Forelimb muscle (tissue), 1 donor: ENCODE measurements at places on chromosomes 6 and 20. TPM values are rescaled to one million over a fixed set of nuclear protein-coding genes. Genes with fewer than 3 reads are reported as not detected.

KHDRBS2 gene
- polyA plus RNA-seq, result 0.18 TPM

UBD gene
- 0.28 TPM for polyA plus RNA-seq

- no peak for DNase-seq
Observed at GRCh38 chr6:158638324-158638854, 6.2 kb downstream of the DYNLT1 start.

GRCh38 chr20:56428881-56429280, 16.8 kb downstream of the CASS4 start:
- DNase-seq, result no peak

DNA sequence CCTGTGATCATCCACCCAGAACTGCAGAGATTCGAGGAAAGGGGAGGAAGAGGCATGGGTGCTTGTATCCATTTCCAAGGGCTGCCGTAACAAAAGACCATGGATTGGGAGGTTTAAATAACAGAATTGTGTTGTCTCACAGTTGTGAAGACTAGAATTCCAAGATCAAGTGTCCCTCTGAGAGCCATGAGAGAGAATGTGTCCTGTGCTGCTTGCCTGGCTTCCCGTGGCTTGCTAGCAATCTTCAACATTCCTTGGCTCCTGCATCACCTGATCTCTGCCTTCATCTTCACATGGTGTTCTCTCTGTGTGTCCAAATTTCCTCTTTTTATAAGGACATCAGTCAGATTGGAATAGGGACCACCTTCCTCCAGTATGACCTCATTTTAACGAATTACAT, 69.8 kb downstream of the CDC40 start:
- no peak for DNase-seq

DNA sequence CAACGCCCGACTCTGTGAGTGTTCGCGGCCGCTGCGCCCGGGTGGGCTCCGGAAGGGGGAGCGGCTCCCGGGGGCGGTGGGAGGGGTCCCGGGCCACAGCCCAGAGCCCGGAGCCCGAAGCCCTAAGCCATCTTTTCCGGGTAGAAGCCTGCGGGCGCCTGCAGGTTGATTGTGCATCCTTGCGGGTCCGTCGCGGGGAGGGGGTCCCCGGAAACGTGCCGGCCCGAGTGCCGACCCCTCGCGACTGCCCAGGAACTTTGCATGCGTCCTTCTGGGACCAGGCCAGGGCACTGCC, 413 bp downstream of the PTPRA start:
- no peak for DNase-seq

BHLHE23 gene
- polyA plus RNA-seq, result not detected

KIFC1 gene
- polyA plus RNA-seq, result 18.0 TPM

GRCh38 chr6:32164295-32164694, at the start of gene EGFL8:
EGFL8 (plus strand) TSS chr6:32164595; CDS start chr6:32166166, 1,571 bp downstream.
- DNase-seq, result no peak

GRCh38 chr6:53811082-53811481, 16.3 kb downstream of the LRRC1 start:
- DNase-seq, result no peak

- no peak for DNase-seq
Observed at GRCh38 chr20:35837577-35838195, 65.9 kb downstream of the PHF20 start.

DNA sequence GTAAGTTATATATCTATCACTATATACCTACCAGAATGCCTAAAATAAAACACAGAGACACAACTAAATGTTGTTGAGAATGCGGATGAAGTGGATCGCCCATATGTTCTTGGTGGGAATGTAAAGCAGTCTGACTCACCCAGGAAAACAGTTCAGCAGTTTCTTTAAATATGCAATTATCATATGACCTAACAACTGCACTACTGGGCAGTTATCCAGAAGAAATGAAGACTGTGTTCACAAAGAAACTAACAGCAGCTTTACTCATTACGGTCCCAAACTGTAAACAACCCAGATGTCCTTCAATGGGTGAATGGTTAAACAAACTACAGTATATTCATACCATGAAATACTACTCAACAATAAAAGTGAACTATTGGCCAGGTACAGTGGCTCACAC, 14.3 kb upstream of the ZC3H12D start:
- no peak for DNase-seq

TAAR1 gene
- polyA plus RNA-seq, result not detected

- no peak for DNase-seq
Observed at GRCh38 chr6:9208966-9209365, 773.6 kb upstream of the SLC35B3 start.

GRCh38 chr6:139973669-139974344, 599.4 kb upstream of the CITED2 start:
- no peak for DNase-seq

DNA sequence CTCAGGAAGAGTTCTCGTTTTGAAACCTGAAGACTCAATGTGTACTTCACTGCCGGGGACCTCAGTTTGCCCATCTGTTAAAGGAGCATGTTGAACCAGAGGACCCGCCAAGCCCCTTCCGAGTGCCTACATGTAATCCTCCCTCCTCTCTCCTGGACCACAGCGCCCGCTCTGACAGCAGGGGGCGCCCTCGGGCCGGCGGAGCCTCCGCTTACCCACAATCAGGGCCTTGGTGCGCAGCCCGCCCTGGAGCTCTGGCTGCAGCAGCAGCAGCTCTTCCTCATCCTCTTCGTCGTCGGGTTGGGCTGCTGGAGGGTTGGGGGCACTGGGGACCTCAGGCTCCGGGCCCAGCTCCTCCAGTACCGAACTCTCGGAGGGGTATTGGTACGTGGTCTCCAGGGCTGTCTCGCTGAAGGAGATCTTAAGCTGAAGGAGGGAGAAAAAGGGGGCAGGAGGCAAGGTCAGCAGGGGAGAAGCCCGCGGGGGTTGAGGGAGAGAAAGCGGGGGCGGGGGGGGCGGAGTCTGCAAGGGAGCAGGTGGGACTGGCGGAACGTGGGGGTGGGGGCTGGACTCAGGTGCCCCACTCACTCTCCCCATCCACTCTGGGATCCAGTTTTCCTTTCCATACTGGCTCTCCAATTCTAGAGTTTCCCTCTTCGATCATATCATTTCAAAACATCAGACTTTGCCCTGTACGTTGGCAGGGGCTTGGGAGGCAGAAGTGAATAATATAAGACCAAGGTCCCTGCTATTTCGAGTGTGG, 6.3 kb upstream of the DHX16 start:
- DNase-seq, result no peak

DNA sequence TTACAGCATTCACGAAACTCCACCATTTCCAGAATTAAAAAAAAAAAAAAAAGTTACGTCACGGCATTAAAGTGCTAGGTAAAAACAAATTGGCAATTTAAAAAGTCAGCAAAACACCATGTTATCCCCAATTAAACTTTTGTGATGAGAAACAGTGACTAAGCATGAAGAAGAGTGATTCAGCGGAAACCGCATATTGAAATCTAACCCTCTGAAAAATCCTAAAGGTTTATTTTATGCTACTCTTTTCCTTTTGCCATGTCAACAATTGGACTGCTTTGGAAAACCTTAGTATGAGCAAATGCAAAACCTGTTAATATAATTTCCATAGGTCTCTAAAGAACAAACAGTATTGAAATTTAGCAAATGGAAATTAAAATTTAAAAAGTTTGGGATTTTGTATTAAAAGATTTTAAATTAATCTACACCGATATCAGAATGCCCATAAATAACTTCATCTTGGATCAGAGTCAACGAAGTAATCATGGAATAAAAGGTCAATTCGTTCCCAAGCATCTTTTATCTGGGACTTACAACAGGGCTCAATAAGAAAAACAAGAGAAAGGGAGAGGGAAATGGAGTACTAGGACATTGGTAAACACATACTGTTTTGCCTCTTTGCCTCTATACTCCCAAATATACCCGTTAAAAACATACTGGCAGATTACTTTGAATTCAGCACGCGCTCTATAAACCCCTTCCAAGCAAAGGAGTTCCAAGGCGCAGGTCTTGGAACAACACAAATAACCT, 1.1 kb downstream of the FBXO30 start:
- DNase-seq, result no peak

ATXN1 gene
- 14.7 TPM for polyA plus RNA-seq

GRCh38 chr20:61748376-61748775, 317.3 kb downstream of the TAF4 start:
- no peak for DNase-seq

- DNase-seq, result no peak
Observed at GRCh38 chr6:16950825-16951495, 150.9 kb upstream of the STMND1 start.

DNA sequence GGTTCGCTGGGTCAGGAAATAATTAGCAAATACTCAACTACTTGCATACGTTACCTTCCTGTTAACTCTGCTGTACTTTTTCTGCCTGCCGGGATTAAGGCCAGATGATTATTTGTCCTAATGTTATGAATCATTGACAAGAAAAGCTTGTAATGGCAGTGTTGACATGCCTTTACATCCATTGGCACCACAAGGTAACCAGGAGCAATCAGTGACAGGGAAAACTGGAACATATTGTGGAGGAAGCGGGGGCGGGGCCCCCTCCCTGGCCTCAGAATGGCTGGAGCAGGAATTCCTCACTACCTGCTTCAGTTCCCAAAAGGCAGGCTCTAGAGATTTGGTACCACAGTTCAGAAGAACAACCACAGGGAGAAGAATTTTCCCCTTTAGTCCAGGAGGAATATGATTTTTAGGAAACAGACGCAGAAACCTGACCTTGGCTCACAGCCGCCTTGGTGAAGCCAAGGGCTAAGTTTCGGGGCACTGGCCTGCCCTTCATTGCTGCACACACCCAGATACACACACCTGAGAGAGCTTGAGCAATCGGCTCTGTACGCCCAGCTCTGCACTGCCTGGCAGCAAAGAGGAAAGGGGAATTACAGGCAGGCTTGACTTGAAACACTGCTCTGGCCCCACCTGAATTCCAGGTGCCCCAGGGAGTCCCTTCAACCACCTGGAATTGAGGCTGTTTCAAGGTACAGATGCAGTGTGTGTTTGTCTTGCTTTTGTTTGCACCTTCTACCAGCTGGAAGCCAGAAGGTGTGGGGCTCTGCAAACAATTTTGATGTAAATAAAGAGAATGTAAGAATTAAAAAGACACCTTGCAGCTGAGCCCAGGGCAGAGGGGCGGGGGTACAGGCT, 89.8 kb downstream of the MYB start:
- no peak for DNase-seq

GRCh38 chr20:20019123-20019522, 2.0 kb downstream of the NAA20 start:
- no peak for DNase-seq

CLIC5 gene
- 17.6 TPM for polyA plus RNA-seq

GRCh38 chr6:27591699-27592480, 119.0 kb upstream of the ZNF184 start:
- no peak for DNase-seq

DLL1 gene
- polyA plus RNA-seq, result 17.1 TPM

DNA sequence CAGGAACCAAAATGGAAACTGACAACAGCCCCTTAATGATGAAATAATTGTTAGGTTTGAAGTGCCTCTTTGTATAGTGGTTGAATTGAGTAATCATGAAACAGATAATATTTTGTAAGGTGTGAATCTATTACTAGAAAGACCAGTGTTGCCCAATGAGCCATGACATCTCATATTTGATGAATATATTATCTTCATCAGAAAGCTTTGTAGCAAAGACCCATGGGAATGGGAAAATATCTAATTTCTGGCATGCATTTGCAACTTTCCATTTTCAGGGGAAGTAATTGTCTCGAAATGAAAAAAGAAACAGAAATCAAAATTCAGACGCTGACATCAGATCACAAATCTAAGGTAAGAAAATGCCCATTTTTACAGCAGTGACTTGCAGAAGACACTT, 57.3 kb upstream of the LAMP5 start:
- DNase-seq, result no peak

GRCh38 chr6:161684731-161685475, 411.0 kb upstream of the AGPAT4 start:
- no peak for DNase-seq

DNA sequence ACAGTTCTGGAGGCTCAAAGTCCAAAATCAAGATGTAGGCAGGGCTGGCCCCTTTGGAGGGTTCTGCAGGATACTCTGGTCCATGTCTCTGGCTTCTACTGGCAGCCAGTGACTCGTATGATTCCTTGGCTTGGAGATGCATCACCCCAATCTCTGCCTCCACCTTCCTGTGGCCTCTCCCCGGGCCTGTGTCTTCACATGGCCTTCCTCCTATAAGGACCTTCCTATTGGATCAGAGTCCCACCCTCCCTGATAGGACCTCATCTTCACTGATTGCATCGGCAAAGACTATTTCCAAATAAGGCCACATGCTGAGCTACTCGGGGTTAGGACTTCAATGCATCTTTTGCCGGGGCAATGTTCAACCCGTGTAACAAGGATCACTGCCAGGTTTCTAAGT, 509.0 kb downstream of the CD83 start:
- DNase-seq, result no peak

NRN1 gene
- polyA plus RNA-seq, result 28.1 TPM

GRCh38 chr6:13454286-13455221, 32.8 kb downstream of the GFOD1 start:
- no peak for DNase-seq

DNA sequence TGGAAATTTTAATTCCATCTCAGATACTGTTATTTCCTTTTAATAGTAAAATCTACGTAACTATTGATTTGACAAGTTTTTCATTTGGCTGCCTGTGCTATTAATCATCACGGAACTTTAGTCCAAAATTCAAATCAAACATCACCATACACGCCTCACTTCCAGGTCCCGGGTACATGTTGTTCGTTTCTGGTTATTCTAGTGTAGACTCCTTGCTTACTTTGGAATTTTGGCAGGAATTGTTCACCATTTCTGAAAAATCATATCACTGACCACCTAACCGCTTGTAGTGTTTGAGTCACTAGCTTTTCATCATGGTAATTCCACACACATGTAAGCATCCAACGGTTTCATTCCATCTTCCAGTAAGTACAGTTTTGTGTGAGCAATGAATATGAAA, 98.0 kb upstream of the NHSL1 start:
- no peak for DNase-seq

POFUT1 gene
- polyA plus RNA-seq, result 25.7 TPM

GRCh38 chr20:51624157-51624731, 81.7 kb upstream of the NFATC2 start:
- no peak for DNase-seq

DNPH1 gene
- polyA plus RNA-seq, result 15.2 TPM
